ENCODE measurements at places on chromosomes 2 and 18.

GRCh38 chr18:46096651-46097300 lies 1.3 kb downstream of the ATP5F1A start:
- no peak for DNase-seq

- DNase-seq = no peak
Measured at GRCh38 chr2:42116195-42117181, 52.7 kb upstream of the EML4 start.

DNA sequence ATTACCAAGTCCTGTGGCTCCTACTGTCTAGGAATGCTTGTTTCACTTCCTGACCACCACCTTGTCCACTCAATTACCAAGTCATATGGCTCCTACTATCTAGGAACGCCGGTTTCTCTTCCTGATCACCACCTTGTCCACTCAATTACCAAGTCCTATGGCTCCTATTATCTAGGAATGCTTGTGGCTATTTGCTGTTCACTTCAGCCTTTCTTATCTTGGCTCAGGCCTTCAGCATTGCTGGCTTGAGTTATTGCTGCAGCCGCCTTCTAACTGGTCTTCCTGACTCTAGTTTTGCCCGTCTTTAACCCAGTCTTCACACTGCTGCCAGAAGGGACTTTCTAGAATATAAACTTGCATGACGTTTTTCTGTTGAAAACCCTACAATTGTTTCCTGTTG lies 82.5 kb upstream of the GAREM1 start:
- DNase-seq = no peak

DNA sequence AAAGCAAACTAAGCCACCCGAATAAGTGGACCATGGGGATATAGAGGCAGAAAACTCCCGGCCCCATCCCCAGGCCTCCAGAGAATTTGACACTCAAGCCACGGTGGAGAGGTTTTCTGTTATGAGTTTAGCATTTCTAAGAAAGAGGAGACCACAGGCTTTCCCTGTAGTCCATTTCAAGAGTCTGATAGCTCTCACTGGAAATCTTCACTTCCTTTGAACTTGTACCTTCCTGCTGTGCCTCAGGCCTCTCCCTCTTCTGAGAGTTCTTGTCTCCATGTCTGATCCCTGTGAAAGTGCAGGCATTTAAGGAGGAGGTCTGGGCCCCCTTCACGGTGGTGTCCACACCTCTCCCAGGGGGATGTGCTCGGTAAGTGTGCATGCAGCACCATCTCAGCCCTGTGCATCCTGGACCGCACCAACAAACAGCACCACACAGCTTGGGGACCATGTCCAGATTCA lies 113.7 kb downstream of the BCL2 start:
- no peak for DNase-seq

Data from coronary artery (tissue), 2 donors.